NCI-H526 (cell line): ENCODE measurements at places on chromosomes 1 and 21.

- no peak for DNase-seq
Observed at GRCh38 chr1:177596485-177596884, 373.4 kb downstream of the SEC16B start.

DNA sequence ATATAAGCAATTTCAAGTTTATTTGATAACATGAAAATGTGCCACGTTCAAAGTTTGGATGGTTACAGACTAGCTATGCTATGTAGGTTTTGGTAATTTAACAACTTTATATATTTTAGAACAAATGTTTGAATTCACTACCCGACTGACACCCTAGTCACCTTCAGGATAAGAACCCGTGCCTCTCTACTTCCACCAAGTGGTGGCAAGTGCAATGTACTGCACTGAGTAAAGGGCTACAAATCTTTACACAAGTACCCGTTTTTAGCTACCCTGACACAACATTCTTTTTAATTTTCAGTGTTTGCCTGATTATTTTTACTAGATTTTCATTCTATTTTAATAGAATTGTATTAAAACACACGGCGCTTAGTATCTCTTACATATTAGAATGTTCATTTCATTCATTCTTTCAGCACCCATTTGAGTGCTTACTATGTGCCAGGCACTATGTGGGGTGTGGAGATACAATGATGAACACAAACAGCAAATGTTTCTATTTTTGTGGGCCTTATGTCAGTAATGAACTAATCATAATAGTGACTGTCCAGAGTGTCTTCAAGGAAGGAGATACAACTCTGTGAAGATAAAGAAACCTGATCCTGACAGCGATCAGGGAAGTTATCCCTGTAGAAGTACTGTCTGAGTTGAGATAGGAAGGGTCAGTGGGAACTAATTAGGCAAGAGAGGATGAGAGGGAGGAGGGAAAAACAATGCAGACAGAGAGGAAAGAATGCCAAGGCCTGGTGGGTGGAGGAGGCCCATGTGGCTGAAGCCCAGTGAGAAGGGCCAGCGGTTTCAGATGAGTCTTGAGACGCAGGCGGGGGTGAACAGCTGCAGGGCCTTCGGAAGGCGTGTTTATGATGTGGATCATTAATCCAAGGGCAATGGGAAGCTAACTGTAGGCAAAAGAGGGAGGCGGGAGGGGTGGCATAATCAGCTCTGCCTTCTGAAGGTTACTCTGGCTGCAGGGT, 3.8 kb downstream of the LCA5L start:
- peak; percentile 29 for DNase-seq

- no peak for DNase-seq
Observed at GRCh38 chr21:44424608-44425306, 30.6 kb upstream of the LRRC3 start.

DNA sequence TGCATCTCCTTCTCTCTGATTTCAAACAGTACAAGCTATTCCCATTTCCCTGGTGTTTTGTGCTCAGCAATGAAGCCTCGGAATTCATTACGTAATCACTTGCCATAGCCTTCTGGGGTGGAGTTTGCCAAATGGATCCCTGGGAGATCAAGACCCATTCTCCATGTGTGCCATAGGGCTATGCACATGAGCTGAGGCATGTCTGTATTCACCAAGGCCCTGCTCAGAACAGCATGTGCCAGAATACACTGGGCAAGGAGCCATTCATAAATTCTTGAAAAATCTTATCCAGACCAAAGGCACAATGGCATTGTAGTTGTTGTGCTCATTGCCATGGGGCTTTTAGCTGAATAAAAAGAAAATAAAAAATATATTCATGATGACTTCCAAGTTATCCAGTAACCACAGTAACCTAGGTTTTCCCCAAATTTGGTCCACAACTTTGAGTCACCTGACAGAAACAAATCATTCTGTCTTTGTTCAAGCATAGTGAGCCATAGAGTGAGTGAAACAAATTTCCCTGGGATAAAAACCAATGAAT, 53.0 kb downstream of the CRB1 start:
- DNase-seq: no peak

GRCh38 chr1:66732407-66733166, 19.7 kb upstream of the DYNLT5 start:
- DNase-seq: no peak

GRCh38 chr1:214939180-214939579, 143.4 kb upstream of the KCNK2 start:
- DNase-seq: no peak

DNA sequence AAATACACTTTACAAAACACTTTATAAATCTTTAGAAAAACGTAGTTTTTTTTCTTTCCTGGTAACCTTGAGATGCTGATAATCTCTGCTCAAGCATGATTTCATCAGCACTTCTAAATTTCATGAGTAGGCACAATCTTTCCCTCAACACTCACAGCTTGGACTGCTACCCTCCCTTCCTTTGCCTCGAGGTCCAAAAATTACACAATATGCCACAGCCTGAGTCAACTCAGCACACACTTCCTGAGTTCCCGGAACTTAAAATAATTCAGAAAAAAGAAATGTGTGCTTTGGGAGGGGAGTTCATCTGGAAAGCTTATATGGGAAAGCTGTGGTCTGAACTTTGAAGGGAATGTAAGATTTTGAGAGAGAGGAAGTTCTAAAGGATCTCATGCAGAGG, 5.9 kb downstream of the CLCA2 start:
- DNase-seq: no peak

- DNase-seq: no peak
Observed at GRCh38 chr1:200945111-200945510, 50.4 kb downstream of the INAVA start.

DNA sequence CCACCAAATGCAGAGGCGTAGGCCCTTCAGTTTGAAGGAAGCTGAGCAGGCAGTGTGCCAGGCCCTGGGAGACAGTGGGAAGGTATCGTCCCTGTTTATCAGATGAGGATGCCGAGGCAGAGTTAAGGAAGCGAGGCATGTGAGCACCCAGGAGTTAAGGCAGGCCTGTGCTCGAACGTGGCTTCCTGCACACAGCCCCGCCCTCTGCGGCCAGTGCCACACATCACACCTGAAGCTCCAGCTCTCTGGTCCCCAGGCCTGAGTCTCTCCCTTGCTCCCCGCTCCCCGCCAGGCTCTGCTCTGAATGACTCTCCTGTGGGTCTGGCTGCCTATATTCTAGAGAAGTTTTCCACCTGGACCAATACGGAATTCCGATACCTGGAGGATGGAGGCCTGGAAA, 32.1 kb downstream of the EPHX1 start:
- no peak for DNase-seq

- DNase-seq: no peak
Observed at GRCh38 chr21:28805885-28806284, 186.8 kb downstream of the LTN1 start.

GRCh38 chr1:159835862-159836525, 9.3 kb downstream of the SLAMF8 start:
- DNase-seq: no peak

DNA sequence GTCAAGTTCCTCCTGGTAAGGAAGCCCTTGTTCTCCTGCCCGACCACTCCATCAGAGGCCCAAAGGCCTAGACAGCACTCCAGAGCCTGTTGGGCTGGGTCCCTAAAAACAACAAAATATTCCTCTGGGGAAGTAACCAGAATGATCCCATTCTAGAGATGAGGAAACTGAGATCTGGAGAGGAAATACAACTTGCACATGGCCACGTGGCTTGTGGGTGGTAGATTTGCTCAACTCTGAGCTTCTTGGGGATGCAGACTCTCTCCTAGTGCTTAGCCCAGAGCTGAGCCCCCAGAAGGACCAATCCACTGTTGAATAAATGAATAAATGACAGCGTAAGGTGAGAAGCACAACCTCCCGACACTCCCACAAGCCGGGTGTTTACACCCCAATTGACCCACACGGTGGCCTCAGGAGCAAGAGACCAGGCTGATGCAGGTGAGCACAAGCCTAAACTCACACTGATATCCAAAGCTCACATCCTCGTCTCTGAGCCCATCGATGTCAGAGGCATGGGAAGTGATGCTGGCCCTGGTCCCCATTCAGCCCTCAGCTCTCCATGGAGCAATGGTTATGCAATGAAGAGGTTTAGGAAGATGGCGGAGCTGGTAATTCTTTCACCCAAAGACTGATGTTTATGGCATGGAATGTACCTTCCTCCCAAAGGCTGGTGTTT, 172.5 kb upstream of the EDN2 start:
- no peak for DNase-seq

- DNase-seq: peak; percentile 82
Observed at GRCh38 chr1:48202030-48202752, 20.3 kb upstream of the SLC5A9 start.

DNA sequence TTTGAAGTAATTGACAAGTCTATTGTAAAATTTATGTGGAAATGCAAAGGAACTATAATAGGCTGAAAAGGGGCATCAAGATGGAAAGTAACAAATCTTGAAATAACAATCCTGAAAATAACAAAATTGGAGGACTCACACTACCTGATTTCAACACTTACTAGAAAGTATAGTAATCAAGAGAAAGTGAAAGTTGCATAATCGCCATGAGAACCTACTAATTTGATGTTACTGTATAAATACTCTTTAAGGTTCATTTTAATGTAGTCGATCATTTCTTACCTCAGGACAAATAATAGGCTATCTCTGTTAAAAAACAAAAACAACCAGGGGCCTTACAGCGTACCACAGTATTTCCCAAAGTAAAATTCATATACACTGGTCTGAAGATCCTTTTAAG, 71.7 kb downstream of the EDEM3 start:
- no peak for DNase-seq

- DNase-seq: no peak
Observed at GRCh38 chr1:206719169-206719839, 34.6 kb downstream of the MAPKAPK2 start.

DNA sequence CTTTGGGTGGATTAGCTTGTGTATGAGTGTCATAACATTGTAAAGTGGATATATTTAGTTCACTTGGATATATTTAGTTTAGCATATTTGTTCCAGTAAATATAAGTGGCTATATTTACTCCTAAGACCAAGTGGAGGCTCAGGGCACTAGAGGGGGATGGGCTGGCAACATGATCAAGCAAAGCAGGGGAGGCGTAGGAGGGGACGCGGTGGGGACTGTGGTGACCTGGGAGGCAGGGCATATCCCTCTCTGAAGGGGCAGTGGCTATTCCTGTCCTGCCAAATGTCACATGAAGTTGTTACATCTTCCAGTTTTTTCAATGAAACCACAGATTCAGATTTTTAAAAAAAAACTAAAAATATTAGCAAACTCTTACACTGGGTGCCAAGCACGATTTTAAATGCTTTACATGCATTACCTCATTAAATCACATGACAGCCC, 51.9 kb upstream of the EDN2 start:
- no peak for DNase-seq

GRCh38 chr1:167864392-167865032, 49.4 kb downstream of the ADCY10 start:
- DNase-seq: no peak

GRCh38 chr1:10065344-10065685, 32.6 kb downstream of the UBE4B start:
- DNase-seq: no peak

GRCh38 chr1:31551208-31551607, 25.1 kb upstream of the TINAGL1 start:
- no peak for DNase-seq

GRCh38 chr21:32726839-32727686, 750 bp downstream of the SYNJ1 start:
- DNase-seq: peak; percentile 74

- DNase-seq: no peak
Observed at GRCh38 chr1:205373798-205374175, 17.1 kb upstream of the KLHDC8A start.

DNA sequence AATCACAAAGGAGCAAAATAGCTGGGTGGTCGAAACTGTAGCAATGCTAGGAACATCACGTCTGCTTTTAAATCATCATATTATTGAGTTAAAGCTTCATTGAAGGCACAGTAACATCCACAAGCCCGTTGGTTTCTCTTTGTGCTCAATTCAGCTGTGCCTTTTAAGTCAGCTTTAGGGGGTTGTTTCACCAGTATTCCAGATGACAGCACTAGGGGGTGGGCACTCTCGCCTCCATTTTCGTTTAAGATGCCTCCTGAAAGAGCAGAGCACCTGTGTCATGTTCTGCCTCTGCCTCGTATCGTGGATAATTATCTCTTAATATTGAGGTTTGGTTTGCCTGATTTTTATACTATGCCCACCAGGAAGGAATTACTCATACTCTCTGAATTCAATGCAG, 139.8 kb upstream of the PTBP2 start:
- DNase-seq: no peak

GRCh38 chr1:227234998-227235405, 83.3 kb downstream of the CDC42BPA start:
- peak; percentile 61 for DNase-seq

- DNase-seq: no peak
Observed at GRCh38 chr1:161185282-161185682, 8.0 kb upstream of the B4GALT3 start.

- no peak for DNase-seq
Observed at GRCh38 chr1:230147253-230148125, 80.5 kb downstream of the GALNT2 start.

- no peak for DNase-seq
Observed at GRCh38 chr1:92934395-92935378, 26.6 kb downstream of the DIPK1A start.

DNA sequence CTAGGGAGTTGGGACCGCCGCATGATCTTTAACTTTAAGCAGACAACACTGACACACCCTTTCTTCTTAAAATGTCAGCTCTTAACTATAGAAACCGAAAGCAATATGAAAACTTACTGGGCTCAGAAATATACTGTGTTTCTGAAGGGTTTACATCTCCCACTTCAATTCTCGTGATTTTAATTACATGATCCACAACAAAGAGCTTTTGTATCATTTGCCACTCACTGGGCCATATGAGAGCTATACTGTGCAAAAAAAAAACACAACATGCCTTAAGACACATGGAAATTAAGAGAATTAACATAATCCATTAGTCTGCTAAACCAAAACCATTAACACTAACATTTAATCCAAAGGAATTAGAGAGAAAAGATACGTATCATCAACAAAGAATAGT, 35.0 kb upstream of the RAP1GAP start:
- no peak for DNase-seq

GRCh38 chr21:26423511-26423910, 149.6 kb downstream of the CYYR1 start:
- no peak for DNase-seq

GRCh38 chr1:8439015-8439702, 121.2 kb downstream of the SLC45A1 start:
- peak; percentile 69 for DNase-seq

GRCh38 chr1:8002921-8003320, 23.2 kb downstream of the ERRFI1 start:
- DNase-seq: no peak

DNA sequence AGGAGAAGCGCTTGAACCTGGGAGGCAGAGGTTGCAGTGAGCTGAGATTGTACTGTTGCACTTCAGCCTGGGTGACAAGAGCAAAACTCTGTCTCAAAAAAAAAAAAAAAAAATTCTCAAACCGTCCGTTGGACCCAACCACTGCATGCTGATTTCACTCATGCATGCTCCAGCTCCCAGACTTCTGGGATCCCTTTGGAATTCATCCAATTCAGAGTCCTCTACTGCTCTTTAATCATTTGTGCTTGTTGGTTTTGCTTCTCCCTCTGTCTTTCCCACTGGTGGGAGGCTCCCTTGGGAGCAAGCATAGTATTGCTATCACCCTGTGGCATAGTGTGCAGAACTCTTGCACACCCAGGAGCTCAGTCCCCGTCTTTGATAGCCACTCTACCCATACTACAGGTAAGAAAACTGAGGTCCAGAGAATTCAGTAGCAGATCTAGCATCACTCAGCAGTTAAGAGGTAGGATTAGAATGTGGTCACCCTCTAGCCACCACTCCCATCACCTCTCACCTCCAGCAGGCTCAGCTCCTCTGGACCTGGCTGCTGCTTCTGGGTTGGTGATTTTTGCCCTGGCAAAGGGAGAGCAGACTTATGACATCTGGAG, 3.1 kb upstream of the LMNA start:
- DNase-seq: no peak
